ENCODE measurements at places on chromosomes 7 and 10.

DNA sequence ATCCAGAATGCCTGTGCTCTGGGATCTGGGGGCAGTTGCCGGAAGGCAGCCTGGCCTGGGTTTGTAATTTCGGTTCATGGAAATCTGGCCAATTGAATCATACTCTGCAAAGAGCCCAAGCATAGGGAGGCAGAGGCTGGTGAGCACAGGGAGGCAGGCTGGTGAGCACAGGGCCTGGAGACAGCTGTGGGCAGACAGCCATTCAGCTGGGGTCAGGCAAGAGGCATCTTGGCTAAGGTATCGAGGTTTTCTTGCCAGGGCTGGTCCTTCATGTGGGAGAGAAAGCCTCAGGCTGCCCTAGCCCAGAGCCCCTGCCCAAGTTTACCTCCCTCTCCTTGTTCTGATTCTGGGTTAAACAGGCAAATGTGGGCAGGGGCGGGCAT, 63.7 kb upstream of the BAIAP2L1 start:
- no peak for DNase-seq

GRCh38 chr7:115356999-115357702, 435.3 kb downstream of the MDFIC start:
- no peak for DNase-seq

- DNase-seq: no peak
Observed at GRCh38 chr7:142592664-142593063, 156.6 kb upstream of the PRSS1 start.

- no peak for DNase-seq
Observed at GRCh38 chr7:92838934-92839333, 2.6 kb upstream of the CDK6 start.

DNA sequence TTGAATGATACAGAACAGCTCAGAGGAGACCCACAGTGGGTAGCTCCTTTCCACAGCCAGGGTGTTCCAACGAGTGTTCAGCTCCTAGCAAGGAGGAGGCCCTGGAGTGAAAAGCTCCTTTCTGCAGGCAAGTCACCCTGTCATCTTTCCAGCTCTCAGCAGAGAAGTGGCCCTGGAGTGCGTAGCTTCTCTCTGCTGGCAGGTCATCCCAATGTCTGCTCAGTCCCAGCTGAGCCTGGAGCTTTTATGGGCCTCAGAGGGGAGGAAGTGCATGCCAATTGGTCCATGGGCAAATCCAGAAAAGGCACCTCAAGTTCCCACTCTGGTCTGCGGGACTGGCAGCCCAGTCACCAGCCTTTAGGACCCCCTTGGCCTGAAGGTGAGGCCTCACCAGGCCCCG, 30.8 kb upstream of the ZMYND11 start:
- no peak for DNase-seq

DNA sequence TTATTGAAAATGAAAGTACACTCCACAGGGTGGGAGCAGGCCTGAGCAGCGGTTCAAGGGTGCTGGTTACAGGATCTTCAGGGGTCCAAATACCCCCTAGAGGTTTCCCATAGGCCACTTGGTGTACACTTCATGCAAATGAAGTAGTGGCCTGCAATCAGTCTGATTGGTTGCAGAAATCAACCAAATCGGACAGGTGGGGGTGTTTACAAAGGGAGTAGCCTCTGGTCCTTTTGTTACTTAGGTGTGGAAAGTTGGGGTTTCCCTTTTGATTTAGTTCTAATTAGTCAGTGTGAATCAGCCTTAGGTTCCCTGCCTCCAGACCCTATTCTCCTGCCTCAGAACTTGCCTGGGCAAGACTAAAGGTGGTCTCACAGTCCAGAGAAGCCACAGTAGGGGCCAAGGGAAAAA, 49.6 kb downstream of the SYPL1 start:
- DNase-seq: no peak

- no peak for DNase-seq
Observed at GRCh38 chr10:35006836-35007235, 83.3 kb downstream of the CUL2 start.

DNA sequence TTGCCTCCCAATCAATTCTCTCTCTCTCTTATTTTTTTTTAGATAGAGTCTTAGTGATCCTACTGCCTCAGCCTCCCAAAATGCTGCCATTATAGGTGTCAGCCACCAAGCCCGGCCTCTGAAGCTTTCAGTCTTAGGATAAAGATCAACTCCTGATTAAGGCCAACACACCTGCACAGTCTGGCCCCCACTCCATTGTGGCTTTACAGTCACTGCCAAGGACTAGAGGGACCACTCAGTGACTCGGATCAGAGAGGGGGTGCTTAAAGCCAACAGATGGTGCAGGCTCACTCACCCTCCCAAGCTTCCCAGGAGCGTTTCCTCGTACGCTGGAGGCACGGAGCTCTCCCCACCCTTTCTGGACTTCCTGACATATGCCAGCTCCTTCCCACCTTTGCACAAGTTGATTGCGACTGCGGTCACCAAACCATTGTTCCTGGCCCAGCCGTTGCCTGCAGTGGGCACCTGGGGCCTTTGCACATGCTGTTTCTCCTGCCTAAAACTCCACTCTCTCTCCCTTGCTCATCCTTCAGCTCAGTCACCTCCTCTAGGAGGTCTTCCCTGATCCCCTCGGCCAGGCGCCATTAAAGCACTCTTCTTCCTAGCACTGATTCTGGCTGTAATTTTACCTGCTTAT, 1.7 kb upstream of the CDH23 start:
- DNase-seq: no peak

DNA sequence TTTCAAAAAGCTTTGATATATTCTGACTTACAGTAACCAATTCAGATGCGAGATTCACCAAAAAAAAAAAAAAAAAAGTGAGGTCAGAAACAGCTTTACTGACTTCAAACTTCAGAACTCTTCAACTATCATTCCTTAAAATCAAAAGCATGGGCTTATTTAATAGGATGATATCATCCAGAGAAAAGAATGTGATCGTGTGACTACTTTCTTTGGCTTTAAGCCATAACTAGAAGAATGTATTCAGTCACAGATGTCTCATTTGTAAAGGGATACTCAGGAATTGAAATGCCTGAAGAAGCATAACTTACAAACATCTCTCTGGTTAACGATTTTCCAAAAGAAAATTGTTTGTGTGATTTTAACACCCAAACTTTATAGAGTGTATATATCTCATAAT, 11.5 kb downstream of the TPK1 start:
- no peak for DNase-seq

GRCh38 chr10:60534761-60535389, 145.2 kb upstream of the ANK3 start:
- no peak for DNase-seq

- no peak for DNase-seq
Observed at GRCh38 chr10:1107679-1108078, 51.5 kb downstream of the WDR37 start.

DNA sequence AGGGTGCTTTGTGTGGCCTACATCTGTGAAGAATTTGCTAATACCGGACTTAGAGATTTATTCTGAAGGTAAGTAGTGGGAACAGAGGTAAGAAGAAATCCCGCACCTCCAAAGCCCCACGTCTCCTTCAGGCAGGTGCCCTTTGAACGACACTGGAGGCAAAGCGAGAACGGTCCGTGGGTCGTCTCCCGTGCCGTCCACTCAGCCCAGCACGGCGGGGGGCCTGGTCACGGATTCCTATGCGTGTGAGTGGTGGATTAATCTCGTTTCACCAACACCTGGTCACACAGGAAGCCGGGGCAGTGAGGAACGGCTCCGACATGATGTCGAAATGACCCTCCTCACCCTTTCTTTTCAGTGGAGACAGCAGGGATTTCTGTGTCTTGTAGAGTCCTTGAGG, 21.0 kb upstream of the ZFAND2A start:
- no peak for DNase-seq

- DNase-seq: no peak
Observed at GRCh38 chr10:71059054-71059818, 153.1 kb upstream of the UNC5B start.

- no peak for DNase-seq
Observed at GRCh38 chr10:11842411-11842810, 19.3 kb downstream of the PROSER2 start.

- no peak for DNase-seq
Observed at GRCh38 chr7:111710839-111711380, 148.6 kb upstream of the IMMP2L start.

GRCh38 chr7:133572843-133573242, 320.0 kb downstream of the EXOC4 start:
- DNase-seq: no peak

DNA sequence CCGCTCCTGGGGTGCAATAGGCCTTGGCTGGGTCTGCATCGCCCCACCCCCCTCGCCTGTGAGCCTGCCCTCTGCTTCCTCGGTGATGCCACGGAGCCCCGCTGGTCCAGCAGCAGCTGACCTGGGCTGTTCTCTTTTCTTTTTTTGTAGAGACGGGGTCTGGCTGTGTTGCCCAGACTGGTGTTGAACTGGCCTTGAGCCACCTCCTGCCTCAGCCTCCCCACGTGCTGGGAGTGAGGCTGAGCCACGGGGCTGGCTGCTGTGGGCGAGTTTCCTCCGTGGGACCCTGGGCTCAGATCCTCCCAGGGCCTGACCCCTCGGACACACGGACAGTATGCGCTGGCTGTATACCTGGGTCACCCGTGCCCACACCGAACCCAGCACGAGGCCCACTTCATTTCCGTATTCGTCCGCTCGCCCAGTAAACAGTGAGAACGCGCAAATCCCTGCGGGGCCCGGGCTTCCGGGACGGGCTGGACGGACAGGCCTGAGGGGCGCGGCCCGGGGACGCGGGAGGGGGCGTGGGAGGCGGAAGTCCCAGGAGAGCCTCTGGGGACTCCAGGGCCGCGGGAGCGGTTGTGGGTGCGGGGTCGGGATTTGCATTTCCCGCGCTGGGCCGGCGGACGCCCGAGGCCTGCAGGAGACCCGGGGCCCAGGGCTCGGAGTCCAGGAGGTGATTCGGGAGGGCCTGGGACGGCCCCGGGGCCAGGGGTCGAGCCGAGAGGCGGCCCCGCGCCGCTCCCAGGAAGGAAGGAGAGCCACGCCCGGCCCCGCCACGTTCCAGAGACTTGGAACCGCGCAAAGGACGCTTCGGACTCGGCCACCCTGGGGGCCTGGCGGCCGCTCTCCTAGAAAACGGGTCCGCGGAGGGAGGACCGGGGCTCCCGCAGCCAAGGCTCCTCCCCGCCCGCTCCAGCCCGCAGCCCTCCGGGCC, 57.7 kb upstream of the DNAJB6 start:
- no peak for DNase-seq

DNA sequence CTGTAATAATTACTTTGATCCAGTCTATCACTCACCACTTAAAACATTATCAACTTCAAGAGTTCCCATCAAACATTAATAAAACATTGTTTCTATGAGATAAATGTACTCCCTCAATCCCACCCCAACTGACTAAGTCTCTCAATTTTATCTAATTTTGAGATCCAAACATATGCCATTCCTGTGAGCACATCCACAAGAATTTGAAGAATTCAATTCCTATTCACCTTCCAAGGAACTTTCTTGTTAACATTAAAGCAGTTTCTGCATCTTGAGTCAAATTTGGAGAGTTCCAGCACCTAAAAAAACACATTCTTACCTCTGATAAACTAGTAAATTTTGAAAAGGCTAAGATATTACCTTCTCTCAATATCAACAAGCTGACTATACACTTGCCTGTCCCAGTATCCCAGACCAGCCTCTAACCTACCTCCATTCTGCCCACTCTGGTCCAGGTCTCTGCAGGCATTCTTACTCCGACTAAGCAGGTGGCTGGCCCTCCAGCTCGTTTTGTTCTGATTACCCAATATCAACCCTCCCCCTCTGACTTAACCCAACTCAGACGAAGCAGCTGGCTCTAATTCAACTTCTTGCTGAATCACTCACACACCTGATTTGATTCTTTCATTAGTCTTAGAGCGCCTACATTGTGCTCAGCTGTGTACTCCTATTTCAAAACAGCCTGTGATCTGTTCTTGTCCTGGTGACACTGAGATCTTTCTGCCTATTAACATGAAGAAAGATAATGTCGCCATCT, 275.2 kb downstream of the IPMK start:
- no peak for DNase-seq

DNA sequence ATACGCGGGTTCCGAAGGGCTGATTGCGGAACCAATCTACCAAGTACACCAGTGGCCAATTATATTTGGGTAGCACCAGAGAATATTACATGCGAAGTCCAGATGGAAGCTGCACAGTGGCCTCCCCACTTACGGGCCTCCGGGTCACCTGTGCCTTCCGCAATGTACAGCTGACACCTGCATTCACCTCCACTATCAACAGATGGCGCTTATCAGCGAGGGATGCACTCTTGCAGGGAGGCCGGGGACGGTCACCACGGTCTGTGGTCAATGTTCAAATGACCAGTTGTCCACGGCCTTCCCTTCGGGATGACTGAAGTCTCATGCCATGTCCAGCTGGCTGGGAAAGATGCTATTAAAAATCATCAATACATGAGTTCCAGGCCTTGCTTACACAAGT, 47.6 kb downstream of the SLIT1 start:
- no peak for DNase-seq

DNA sequence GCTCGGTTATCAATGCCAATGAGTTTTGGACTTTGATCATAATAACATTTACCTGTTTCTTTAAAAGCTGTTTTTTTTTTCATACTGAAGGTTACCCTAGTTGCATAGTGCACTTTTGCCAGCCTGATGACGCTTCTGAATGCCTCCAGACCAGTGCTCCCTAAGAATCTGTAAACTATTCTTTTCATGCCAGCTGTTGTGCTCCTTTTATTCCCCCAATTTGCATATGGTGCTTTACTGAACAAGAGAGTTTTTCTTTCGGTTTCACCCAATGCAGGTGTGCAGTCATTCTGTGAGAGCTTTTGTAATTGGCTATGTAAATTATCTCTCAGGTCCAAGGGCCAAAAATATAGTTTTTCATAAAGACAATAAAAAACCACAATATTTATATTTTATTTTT, 48.1 kb upstream of the GLCCI1 start:
- DNase-seq: no peak

DNA sequence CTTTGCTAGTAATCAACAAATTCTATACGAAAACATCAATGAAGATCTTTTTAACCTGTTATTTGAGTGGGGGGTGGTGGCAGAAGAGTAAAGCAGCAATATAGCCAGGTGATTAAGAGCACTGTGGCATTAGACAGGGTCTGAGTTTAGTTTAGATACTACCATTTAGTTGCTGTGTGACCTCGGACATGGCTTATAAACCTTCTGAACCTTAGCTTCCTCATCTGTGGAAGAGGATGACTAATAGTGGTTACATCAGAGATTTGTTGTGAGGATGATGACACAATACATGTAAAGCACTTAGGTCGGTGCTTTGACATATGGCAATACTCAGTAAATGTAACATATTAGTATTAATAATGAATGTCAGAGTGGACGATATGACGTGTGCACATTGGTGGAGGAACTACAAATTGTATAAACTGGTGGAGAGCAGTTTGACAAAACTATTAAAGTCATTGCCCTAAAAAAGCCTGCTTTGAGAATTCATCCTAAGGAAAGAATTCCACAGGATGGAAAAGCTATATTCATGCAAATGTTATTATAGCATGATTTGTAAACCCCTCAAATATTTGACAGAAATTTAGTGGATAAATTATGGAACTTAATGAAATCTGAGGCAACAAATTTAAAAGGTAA, 24.3 kb downstream of the SPAG6 start:
- DNase-seq: no peak

DNA sequence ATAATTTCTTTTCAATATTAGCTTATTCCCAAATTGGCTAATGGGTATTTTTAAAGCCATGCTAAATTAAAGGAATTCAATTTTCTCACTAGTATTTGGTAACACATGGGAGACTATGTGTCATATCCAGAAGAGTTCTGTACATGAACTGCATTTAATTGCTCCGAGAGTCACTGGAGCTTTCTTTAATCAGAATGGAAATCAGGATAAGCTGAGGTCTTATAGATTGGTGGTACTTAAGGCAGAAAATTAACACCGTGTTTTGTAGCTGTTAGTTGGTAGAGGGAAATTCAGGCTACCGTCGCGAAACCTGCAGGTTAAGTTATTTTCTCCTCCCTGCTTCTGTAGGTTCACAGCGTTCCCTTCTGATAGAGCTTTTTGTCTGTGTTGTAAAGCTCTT, at the start of gene WEE2:
TSS of gene WEE2 (plus strand) at position 3 of the 400 bp plus-strand sequence. CDS start 406 bp downstream, outside the sequence.
- DNase-seq: no peak
